ENCODE measurements at places on chromosomes 12 and 14. TPM values are rescaled to one million over a fixed set of nuclear protein-coding genes. Genes with fewer than 3 reads are reported as not detected.

The KCNK13 gene
- 0.49 TPM for total RNA-seq

The MSI1 gene
- total RNA-seq = 8.9 TPM

The TRHDE gene
- 14.0 TPM for total RNA-seq

The KLRF1 gene
- total RNA-seq = not detected

Data from temporal lobe (tissue), 4 donors.